Stimulated activated CD4-positive, alpha-beta T cell treated with anti-CD3 and anti-CD28 coated beads, Interleukin-15, amount 100 ng/mL, for 1 hour (primary cell): ENCODE measurements at places on chromosomes 13 and 19.

DNA sequence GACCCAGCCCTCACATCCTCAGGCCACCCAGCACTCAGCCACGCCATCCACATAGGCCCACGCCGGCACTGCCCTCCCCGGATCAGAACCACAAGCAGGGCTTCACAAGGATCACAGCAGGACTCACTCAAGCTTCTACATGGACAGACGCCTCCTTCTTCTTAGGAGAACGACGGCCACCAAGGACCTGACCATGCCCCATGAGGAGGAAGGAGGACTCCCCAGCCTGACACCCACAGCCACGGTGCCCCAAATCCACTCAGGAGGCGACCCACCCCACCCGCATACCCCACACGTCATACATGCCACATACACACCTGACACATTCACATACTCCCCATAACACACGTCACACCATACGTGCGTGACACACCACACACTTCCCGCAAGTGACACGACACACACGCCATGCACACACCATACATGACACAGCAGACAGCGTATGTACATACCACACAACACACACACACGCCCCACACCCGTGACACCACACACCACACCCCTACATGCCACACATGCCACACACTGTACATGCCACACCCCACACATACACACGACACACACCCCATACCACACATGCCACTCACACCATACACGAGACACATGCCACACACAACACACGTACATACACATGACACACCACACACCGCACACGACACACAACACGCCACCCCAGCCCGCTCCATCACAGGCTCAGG lies 50.4 kb downstream of the MLLT1 start:
- DNase-seq = no peak

DNA sequence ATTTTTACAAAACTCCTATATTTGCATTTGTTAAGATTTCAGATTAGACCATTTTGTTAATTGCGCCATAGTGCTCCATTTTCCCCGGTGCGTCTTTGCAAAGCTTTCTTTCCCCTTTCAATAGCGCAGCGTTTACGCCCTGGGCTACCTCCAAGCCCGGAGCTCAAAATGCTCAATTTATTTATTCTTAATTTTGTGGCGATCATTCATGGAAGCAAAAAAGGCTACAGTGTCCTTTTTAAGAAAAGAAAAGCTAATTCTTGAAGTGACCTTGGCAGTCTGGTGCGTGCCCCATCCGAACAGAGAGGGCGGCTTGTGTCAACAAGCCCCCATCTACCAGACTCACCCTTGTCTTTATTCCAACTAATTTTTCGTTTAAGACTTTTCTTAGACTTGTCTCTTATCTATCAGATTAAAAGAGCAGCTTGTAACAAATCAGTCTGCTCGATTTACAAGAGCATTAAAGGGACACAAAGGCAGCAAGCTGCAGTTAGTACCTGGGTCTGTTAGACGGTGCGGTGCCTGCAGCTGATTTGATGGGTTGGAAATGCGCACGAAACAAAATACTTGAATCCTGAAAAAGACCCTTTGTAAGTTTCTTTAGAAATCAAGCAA lies 30.1 kb downstream of the GSX1 start:
- DNase-seq = no peak

GRCh38 chr13:71460211-71460610 lies 406.8 kb downstream of the DACH1 start:
- DNase-seq = no peak

DNA sequence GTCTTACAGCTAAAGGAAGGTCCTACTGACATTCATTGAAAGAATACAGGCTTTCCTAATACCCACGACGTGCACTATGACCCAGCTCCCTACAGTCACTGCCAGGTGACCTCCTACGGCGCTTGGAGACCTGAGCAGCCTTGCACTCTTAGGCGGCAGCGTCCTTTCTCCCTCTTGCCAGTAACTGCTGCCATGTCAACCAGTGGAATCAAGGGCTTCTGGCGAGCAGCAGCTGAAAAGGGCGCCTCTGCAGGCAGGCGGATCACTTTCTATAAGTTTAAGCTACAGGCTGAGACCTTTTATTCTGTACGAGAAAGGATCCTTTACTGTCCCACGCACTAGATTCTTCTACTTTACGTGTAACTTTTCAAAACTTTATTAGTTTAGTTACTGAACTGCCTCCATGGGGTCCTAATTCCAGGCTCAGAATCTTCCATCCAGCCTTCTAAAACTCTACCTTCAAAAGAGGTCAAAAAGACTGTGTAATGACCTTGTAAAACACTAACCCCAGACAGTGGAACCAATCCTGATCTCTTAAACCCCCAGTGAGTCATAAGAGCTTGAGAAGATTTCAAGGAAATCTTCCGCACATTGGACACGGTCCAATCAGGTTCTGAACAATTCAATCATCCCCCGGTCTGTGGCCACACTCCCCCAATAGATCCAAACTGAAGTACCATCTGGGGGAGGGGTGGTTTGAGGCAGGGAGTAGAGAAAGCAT lies 1.9 kb downstream of the KCTD12 start:
- DNase-seq = no peak

GRCh38 chr13:83503424-83503823 lies 378.9 kb downstream of the SLITRK1 start:
- DNase-seq = no peak

DNA sequence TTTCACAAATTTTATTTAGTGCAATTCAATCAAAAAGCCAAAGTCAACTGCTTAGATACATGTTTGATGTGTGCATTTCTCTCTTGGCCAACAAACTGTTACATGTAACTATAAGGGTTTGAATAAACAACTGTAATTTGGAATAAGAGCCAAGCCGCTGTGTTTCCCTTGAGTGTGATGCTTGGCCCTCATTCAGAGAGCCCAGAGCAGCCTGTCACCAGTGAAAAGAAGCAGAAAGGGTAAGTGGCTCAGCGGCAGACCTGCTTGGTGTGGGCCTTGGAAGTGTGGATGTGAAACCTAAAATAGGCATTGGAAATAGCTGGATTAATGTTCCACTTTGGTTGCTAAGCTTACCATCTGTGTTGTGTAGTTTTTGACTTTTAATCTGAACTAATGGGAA lies 924.6 kb downstream of the OLFM4 start:
- DNase-seq = no peak

GRCh38 chr13:104143760-104144416 lies 1077.7 kb upstream of the SLC10A2 start:
- no peak for DNase-seq

GRCh38 chr19:40604647-40605215 lies 3.6 kb downstream of the LTBP4 start:
- no peak for DNase-seq

DNA sequence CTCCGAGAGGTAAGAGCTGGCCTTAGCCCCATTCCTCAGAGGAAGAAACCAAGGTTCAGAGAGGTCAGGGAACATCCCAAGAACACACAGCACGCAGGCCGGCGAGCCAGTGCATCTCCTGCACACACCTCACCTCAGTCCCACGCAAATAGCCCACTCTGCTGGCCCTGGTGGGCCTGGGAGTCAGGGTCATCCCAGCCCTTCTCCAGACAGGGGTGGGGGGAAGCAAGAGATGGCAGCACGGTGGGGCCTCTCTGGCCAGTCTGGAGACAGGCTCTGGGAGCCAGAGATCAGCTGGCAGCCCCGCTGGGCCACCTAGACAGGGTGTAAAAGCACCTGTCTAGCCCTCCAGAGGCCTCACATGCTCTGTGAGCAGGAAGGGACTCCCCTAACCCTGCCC lies 26.8 kb downstream of the TUBA3C start:
- DNase-seq = no peak

- no peak for DNase-seq
These were observed 1.9 kb downstream of the MAP1S start for GRCh38 chr19:17721111-17721628.

DNA sequence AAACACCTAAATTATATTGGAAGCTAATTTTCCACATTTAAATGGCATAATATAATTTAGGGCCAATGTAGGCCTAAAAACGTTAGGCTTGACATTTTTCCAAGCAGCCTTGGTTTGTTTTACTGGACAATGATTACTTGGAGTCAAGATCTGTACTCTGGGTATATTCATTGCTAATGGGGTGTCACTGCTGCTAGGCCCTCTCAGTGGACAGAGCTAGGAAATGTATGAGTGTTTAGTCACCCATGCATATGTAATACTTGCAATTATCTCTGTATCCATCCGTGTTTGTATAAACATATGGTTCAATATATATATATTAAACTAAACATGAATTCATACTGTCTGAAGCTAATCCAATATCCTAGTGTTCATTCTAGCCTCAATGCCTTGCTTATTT lies 598.1 kb downstream of the DCT start:
- DNase-seq = no peak

- no peak for DNase-seq
These were observed 1169.0 kb upstream of the ATXN8OS start for GRCh38 chr13:68938639-68939038.

GRCh38 chr13:32142115-32142514 lies 110.5 kb downstream of the FRY start:
- no peak for DNase-seq

DNA sequence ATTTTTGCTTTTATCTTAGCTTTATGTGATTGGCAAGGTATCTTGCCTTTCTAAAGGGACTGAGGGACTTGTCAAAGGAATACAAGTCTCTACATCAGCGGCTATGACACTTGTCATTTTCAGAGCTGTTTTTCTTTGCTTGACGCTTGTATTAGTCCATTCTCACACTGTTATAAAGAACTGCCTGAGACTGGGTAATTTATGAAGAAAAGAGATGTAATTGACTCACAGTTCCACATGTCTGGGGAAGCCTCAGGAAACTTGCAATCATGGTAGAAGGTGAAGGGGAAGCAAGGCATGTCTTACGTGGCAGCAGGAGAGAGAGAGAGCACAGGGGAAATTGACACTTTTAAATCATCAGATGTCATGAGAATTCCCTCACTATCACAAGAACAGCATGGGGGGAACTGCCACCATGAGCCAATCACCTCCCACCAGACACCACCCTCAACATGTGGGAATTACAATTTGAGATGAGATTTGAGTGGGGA lies 128.2 kb downstream of the GPC5 start:
- DNase-seq = no peak

GRCh38 chr13:81929988-81930387 lies 1589.1 kb upstream of the SPRY2 start:
- DNase-seq = no peak

GRCh38 chr19:30325676-30326392 lies 46.4 kb upstream of the ZNF536 start:
- DNase-seq = no peak

DNA sequence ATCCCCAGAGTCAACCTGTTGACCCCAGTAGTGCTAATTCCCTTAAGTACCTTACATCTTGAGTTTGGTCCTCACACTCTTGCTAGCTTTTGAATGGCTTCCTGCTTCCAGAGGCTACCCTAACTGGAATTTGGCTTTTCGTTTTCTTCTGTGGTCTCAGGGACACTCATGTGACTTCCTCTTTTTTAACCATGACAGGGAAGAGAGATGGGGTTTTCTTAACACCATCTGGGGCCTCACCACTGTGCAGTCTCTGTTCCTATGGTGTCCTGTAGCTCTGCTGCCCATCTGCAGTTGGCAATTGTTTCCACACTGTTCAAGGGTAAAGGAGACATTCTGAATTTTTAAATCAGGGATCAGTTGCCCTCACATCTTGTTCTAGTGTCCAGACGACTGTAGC lies 66.7 kb downstream of the SLC10A2 start:
- no peak for DNase-seq

GRCh38 chr19:29711584-29712132 lies 3.4 kb downstream of the C19orf12 start:
- no peak for DNase-seq

- no peak for DNase-seq
These were observed 35.3 kb downstream of the CEBPA start for GRCh38 chr19:33266974-33267484.

DNA sequence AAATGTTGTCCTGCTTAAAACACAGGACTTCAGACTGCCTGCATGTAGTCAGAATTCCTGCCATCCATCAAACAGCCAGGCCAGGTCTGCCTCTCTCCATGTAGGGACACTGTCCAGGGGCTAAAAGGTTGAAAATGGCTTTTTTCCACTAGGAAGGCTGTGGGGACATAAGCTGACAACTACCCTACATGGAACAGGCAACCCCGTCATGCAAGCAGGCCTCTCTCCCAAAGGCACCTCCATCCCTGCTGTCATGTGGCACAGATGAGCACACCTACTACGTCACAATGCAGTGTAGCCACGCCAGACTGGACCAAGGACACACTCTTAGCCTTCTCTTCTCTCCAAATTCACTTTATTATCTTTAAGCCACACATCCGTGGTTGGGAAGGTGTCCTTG lies 40.8 kb downstream of the LATS2 start:
- DNase-seq = no peak

DNA sequence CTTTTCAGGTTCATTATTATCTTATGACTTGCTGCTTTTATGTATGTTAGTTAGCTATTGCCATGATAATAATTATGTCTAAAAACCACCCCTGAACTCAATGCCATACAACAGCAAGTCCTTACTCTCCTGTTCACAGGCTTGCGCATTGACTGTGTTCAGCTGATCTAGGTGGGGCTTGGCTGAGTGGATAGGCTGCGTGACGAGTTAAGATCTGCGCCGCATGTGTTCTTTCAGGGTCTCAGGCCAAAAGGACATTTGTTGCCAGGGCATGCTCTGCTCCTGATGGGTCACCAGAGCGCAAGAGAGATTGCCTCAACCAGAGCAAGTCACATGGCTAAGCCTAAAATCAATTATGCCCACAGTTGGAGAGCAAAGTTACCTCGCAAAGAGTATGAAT lies 859 bp downstream of the ZNF568 start:
- DNase-seq = no peak

DNA sequence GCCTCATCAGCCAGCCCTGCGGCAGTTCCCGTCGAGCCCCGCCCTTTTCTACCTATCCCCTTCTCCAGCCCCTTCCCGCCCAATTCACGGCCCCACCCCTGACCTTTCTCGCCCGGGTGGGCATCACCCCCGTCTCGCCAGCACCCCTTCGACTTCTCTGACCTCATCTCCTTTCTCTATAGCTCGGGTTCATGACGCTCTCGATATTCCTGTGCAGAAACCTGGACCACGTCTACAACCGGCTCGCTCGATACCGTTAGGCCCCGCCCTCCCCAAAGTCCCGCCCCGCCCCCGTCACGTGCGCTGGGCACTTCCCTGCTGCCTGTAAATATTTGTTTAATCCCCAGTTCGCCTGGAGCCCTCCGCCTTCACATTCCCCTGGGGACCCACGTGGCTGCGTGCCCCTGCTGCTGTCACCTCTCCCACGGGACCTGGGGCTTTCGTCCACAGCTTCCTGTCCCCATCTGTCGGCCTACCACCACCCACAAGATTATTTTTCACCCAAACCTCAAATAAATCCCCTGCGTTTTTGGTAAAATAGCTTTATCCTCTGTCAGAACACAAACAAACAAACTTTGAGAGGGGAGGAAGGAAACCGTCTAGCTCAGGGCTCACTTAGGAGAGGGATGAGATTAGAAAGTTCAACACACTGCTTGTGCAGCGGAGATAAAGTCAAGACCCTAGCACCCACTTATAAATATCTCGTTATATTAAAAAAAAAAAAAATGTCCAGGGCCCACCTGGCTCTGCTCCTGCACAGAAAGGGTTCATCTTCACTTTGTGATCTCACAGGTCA lies 5.1 kb downstream of the CD37 start:
- no peak for DNase-seq

GRCh38 chr13:42393573-42394360 lies 121.8 kb downstream of the AKAP11 start:
- no peak for DNase-seq
